ENCODE measurements at places on chromosomes 7 and 10. TPM values are rescaled to one million over a fixed set of nuclear protein-coding genes. Genes with fewer than 3 reads are reported as not detected.

Gene PLPP4
- polyA plus RNA-seq = 0.09 TPM

Gene KCND2
- 0.02 TPM for polyA plus RNA-seq

Gene WDFY4
- 0.57 TPM for polyA plus RNA-seq

Gene PVRIG
- polyA plus RNA-seq = 0.07 TPM

Gene WASL
- polyA plus RNA-seq = 16.9 TPM

Gene HTRA1
- 46.1 TPM for polyA plus RNA-seq

DNA sequence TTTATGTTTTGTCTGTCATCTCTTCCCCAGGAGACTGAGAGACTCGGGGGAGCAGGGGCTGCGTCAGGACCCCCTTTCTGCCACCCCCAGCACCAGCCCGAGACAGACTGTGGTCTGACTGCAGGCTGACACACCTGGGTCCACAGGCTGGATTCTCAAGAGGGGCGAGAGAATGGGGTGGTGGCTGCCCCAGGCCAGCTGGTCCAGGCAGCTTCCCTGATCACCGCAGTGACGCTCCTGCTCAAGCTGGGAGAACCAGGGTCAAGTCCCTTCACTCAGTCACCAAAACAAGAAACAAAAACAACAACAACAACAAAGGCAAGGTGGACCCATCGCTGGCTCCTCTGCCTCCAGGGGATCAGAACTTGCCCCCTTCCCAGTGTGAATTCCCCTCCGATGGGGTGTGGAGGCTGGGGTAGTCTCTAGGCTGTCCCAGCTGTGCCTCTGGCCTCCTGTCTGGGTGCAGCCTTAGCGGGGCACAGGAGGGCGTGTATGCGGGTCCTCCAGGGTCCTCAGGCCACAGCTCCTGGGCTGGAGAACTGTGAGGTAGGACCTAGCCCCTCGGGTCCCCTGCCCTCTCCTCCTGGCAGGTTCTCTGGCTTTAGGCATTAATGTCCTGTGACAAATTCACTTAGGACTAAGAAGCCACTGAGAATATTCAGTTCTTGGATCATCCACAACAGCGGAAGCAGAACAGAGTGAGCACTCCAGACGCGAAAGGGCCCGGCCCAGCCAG lies 40.6 kb downstream of the PRKAG2 start:
- peak; percentile 38 for DNase-seq

GRCh38 chr7:133645884-133646391 lies 393.1 kb downstream of the EXOC4 start:
- no peak for DNase-seq

GRCh38 chr10:1538531-1539061 lies 198.7 kb downstream of the ADARB2 start:
- no peak for DNase-seq

DNA sequence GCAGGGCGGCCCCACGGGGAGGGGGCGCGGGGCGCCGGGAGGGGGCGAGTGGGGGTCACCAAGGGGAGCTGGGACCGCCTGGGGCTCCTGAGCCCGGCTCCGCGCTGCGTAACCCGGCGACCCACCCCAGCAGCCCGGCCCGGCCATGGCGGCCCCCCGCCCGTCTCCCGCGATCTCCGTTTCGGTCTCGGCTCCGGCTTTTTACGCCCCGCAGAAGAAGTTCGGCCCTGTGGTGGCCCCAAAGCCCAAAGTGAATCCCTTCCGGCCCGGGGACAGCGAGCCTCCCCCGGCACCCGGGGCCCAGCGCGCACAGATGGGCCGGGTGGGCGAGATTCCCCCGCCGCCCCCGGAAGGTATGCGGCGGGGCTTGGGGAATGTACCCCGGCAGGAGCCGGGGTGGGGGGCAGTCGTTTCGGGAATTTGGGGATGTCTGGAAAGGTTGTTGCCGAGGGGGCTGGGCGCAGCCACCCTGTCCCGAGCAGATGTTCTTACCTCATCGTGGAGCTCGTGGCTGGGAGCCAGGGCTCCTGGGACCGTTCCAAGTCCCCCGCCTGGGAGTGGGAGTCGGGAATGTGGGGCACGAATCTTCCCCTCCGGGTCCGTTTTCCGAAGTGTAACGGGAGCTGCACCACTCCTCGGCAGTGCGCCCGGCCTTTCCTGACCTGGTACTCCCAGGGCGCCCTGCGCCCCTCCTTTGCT lies 431 bp downstream of the ZYX start:
- DNase-seq = peak; percentile 79

DNA sequence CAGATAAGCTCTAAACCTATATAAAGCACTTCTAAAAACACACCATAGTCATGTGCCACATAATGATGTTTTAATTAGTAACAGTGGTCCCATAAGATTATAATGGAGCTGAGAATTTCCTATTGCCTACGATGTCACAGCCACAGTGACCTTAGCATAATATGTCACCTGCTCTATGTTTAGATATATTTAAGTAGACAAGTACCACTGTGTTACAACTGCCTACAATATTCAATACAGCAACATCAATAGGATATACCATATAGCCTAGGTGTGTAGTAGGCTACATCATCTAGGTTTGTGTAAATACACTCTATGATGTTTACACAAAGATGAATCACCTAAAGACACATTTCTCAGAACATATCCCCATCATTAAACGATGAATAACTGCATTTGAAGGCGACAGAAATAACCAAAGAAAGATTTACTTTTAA lies 24.5 kb downstream of the GPR22 start:
- no peak for DNase-seq

- peak; percentile 73 for DNase-seq
These were observed at the start of gene MYO1G for GRCh38 chr7:44978511-44979366. Gene MYO1G, minus strand, starts transcription at chr7:44979015. Its CDS starts 54 bp downstream, at chr7:44978961.

- DNase-seq = peak; percentile 23
These were observed 36.8 kb downstream of the PPIF start for GRCh38 chr10:79383974-79384606.

DNA sequence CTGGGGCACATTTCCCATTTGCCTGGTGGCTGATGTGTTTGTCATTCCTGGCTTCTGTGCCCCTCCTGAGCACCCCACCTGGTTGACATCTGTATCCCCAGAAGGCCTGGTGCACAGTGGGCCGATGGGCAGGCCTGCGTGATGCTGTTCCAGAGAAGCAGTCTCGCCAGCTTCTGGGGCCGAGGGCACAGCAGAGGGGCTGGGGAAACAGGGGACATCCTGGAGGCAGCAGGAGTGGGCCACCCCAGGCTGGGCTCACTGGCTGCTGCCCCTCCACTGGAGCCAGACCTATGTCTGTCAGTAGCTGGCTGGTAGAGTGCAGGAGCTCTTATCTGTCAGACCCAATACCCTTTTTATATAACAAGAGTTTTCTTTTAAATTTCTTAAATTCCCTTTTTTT lies 896 bp upstream of the MYL7 start:
- DNase-seq = no peak

- DNase-seq = no peak
These were observed 106.9 kb upstream of the RHEB start for GRCh38 chr7:151626422-151627115.
